CD4-positive, alpha-beta memory T cell (primary cell): ENCODE measurements at places on chromosomes 12 and 14.

- no peak for DNase-seq
These were observed 21.2 kb downstream of the ZFYVE21 start for GRCh38 chr14:103736546-103737431.

- DNase-seq: no peak
These were observed 60.7 kb downstream of the IRF2BPL start for GRCh38 chr14:76967788-76968187.

DNA sequence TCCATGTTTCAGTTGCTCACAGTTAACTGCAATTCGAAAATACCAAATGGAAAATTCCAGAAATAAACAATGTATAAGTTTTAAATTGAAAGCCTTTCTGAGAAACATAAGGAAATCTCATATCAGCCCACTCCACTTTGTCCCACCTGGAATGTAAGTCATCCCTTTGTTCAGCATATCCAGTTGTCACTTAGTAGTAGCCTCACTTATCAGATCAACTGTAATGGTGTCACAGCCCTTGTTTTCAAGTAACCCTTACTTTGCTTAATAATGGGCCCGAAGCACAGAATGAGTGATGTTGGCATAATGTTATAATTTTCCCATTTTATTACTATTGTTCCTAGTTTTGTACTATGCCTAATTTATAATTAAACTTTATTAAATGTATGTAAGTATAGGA lies 646.8 kb downstream of the C12orf50 start:
- DNase-seq: no peak

- DNase-seq: no peak
These were observed 263.9 kb upstream of the RGS6 start for GRCh38 chr14:71668186-71668912.

DNA sequence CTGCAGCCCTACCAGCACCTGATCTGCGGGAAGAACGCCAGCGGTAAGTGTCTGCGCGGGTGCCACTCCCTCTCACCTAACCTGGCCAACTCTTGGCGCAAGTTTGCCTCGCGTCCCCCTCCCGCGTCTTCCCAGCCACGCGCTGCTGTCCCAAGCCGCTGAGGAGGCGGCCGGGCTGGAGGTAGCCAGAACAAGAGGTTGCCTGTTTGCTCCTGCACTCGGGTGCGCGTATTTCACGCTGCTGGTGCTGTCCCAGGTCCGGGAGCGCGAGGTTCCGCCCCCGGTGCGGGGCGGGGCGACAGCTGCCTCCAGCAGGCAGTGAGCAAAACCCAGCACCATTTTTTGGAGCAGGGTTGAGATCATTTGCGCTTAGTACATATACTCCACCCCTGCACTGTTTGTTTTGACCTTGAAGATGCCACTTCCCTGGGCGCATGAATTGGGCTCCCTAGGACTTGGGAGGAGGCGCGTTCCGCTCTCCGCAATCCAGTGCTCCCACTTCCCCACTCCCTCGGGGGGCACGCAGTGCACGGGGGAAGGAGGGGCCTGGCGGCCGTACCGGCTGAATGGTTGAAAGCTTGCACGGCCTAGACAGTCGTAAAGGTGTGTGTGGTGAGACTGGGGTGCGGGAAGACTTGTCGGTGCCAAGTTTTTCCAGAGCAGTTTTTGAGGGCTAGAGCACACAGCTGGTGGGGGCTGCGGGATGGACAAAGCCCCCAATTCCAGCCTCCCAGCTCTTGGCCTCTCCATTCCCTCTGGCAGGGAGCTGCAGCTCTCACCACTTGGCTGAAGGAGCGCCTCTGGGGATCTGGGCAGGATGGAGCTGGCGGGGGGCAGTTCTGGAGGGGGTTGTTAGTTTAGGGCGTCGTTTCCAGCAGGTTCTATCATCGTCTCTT lies 226.9 kb upstream of the CRY1 start:
- peak; percentile 82 for DNase-seq
